Stimulated activated CD4-positive, alpha-beta T cell treated with anti-CD3 and anti-CD28 coated beads, Interleukin-1b, Interleukin-23, amount 100 ng/mL, for 1 hour (primary cell): ENCODE measurements at places on chromosomes 5 and 9.
A peak's percentile ranks its signal among the peaks of the same experiment; 100 is the strongest.

GRCh38 chr5:180305481-180305880 lies 13.6 kb upstream of the MAPK9 start:
- DNase-seq, result no peak

- DNase-seq, result no peak
Observed at GRCh38 chr5:159508344-159508743, 178.1 kb upstream of the IL12B start.

DNA sequence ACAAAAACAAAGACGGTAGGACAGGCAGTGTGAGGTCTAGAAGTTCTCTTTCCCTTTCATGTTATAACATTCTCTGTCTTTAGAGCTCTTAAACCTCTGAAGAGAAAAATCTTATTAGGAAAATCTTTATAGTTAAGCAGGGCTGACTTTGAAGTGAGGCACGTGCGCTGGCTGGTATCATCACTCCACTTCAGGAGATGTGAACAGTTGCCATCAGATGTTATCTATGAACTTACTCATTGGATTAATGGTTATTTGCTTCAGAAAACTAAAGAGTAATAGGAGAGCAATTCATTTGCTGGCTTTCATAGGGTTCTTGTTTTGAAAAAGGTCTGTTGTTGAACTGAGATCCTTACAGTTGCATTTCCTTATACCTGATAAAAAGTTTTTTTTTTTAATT lies 25.7 kb downstream of the LRRTM2 start:
- no peak for DNase-seq

GRCh38 chr5:39578887-39579497 lies 154.2 kb upstream of the DAB2 start:
- DNase-seq, result no peak

DNA sequence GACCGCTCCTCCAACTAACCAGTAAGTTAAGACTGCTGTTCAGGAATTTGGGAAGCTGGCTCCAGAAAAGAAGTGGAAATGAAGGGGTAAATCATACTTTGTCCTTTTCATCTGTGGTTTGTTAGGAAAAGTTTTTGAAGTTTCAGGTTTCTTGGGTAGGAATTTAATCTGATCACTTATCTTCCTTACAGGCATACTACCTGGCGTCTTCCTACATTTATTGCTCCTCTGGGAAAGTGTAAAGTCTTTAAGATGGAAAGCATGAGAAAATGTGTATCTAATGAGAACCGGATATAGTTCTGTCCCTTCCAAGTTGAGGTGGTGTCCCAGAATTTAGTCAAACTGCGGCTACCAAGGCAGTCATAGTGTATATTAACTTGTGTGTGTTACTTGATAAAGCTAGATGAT lies 1.3 kb downstream of the RASA1 start:
- no peak for DNase-seq

- no peak for DNase-seq
Observed at GRCh38 chr5:34480810-34481528, 175.2 kb upstream of the RAI14 start.

- DNase-seq, result no peak
Observed at GRCh38 chr5:158979749-158980521, 119.8 kb downstream of the EBF1 start.

- DNase-seq, result peak; percentile 15
Observed at GRCh38 chr9:31519011-31519410, 865.4 kb upstream of the ACO1 start.

DNA sequence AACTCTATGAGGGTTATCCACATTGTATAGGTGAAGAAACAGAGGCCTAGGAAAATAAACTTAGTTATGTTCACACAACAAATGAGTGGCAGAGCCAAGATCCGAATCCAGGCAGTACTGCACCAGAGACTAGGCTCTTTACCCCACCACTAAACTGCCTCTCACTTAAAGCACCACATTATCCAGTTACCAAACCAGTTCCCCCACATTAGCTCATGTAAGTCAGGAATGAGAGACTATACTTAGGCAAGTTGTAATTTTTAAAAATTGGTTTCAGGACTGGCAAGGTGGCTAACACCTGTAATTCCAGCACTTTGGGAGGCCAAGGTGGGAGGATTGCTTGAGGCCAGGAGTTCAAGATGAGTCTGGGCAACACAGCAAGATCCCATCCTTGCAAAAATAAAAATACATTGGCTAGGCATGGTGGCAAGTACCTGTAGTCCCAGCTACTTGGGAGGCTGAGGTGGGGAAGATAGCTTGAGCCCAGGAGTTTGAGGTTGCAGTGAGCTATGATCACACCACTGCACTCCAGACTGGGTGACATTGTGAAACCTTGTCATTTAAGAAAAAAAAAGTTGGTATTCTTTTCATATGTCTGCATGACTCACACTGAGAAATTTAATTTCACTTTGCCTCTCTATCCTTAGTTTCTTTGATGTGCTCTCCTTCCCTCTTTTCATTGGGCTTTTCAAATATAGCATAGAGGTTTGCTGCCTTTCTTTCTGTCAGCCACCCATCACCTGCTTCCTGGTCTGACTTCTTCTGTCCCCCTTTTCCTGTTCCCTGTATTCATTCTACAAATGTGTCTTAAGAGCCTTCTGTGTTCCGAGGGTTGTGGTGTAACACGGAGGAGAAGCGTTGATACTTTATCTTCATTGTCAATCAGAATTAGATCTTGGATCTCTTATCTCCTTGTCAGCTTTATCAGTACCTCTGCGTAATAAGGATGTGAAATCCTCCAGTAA lies 64.7 kb downstream of the ERMP1 start:
- no peak for DNase-seq

- DNase-seq, result no peak
Observed at GRCh38 chr5:92748072-92748676, 832.8 kb downstream of the NR2F1-AS1 start.

- DNase-seq, result no peak
Observed at GRCh38 chr5:137960141-137960540, 70.9 kb downstream of the PKD2L2 start.
